ENCODE measurements at places on chromosomes 4 and X. TPM values are rescaled to one million over a fixed set of nuclear protein-coding genes. Genes with fewer than 3 reads are reported as not detected.

GRCh38 chr4:181860157-181860556 lies 383.0 kb upstream of the TENM3 start:
- no peak for DNase-seq

GRCh38 chr4:179624768-179625181 lies 2182.5 kb upstream of the AGA start:
- DNase-seq, result no peak

- no peak for DNase-seq
Measured at GRCh38 chrX:12223650-12224049, 85.4 kb downstream of the FRMPD4 start.

DNA sequence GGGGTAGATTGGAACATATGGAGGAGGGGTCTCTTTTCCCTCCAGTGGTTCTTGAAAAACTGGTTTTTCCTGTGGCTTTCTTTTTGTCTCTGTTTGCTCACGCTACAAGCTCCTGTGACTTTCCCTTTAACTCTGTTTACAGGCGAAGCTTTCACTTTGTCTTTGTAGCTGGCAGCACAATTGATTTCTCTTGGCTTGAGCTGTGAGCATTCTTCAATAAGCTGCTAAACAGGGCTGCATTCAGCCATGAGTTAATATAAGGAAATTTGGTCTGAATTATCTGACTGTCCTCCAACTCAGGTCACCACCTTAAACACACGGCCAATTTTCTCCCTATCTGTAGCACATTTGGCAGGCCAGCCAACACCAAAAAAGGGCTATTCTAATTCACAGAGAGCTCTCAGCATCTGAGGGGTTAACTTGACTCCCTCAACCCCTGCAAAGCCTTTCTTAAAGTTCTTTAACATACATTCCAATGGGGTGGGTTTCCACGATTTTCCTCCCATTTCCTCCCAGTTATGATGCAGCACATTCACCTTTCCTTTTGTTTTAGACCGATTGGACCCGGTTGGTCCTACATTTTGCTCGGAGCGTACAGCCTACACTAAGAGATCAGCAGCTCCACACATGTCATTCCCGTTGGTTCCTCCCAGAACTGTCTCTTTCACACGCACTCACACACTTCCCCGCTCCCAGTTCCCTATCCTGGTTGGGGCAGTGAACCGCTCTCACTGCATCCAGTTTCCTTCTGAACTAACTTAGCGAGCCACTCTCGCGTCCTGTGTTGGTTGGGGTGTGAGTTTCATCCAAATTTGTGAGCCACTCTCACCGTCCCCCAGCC lies 45.4 kb downstream of the UGT2A3 start:
- DNase-seq, result no peak

DNA sequence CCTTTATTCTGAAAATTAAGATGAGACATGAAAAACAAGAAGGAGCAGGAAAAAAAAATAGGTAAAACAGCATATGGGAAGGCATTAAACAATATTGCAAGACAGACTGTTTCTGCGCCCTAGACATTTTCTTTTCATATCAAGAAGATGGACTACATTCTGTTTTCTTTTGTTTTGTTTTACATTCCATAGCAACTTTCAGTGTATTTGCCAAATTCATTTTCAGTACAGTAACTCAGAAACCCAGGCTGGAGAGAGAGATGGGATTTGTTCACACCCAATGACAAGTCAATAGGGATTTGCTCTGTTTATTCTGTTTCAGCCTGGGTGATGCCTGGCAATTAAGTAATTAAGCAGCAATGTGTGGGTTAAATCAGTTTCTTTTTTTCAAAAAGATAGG lies 892.8 kb upstream of the DIAPH2 start:
- no peak for DNase-seq

GRCh38 chrX:115531818-115532403 lies 29.1 kb upstream of the PLS3 start:
- no peak for DNase-seq

DNA sequence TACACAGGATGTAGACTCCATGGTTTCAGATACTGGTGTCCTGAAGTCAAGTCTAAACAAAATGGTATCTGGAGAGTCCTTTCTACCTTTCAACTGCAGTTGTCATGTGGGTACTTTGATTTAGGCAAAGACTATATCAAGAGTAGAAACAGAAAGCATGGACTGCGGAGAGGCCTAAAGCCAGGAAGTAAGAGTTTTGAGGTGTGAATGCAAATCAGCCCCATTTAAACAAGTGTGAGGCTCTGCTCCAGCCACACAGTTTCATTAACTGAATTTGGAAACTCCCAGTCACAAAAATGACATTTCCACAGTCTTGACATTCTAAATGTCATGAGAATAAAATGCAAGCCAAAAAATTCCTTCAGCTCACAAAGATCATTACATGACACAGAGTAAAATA lies 87.2 kb upstream of the MCF2 start:
- DNase-seq, result no peak

- no peak for DNase-seq
Measured at GRCh38 chrX:74788545-74789086, 136.6 kb downstream of the NEXMIF start.

DNA sequence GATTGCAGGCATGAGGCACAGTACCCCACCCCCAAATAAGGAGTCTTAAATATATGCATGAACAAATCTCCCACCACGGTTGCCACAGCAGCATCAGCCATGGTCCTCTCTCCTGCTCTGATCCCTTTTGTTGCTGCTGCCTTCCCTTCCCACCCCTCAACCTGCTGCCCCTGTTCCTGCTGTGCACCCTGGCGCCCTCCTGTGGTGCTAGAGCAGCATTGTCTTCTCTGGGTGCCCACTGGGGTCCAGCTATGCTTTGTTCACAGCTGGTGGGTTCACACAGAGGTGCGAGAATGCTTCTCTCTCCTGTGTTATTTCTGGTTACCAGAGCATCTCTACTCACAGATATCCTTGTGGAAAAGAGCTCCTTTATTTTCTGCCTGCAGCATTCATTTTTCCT lies 116.2 kb downstream of the GATB start:
- no peak for DNase-seq

- DNase-seq, result no peak
Measured at GRCh38 chrX:150446995-150447394, 83.9 kb downstream of the MAMLD1 start.

DNA sequence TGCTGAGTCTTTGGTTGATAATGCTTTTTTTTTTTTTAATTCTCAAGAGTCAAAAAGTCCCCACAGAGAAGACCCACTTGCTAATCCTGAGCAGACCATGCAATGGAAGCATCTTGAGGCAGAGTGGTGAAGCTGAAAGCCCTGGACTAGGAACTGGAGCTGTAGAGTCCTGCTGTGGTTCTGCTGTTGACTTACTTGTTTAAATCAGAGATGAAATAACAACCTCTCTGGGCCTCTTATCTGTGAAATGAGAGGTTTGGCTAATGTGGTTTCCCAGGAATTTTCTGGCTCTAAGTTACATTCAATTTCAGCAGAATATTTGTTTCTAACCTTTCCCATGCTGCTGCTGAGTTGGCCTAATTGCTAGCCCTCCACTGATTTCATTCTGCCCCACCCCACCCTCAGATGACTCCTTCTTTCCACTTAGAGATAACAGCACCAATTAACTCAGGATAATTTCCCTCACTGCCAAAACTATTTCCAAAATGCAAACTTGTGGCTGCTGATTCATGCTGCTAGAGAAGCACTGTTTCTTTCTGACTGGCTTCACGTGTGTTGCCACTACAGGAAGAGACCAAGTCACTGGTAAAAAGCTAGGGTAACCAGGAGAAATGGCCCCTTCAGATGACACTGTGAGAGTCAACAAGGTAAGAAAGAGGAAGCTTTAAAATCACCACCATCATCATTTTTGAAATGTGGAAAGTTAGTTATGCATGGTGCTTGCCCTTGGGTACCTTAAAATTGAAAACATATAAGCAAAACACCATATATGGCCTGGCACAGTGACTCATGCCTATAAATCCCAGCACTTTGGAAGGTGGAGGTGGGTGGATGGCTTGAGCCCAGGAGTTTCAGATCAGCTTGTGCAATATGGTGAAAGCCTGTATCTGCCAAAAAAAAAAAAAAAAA lies 326.4 kb downstream of the DCHS2 start:
- DNase-seq, result no peak

DNA sequence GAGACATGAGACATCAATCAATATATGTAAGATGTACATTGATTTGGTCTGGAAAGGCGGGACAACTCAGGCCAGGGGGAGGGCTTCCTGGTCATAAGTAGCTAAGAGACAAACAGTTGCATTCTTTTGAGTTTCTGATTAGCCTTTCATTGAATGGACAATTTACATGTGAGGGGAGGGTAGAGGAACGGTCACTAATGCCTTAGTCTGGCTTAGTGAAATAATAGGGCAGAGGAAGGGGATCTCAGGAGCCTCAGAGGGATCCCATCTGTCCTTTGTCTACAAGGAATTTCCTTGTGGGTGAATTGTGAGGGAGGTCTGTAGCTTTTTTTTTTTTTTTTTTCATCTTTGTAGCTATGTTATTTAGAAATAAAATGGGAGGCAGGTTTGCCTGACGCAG lies 88.3 kb downstream of the GK start:
- DNase-seq, result no peak

GRCh38 chrX:44974451-44974850 lies 101.5 kb downstream of the KDM6A start:
- DNase-seq, result no peak

DNA sequence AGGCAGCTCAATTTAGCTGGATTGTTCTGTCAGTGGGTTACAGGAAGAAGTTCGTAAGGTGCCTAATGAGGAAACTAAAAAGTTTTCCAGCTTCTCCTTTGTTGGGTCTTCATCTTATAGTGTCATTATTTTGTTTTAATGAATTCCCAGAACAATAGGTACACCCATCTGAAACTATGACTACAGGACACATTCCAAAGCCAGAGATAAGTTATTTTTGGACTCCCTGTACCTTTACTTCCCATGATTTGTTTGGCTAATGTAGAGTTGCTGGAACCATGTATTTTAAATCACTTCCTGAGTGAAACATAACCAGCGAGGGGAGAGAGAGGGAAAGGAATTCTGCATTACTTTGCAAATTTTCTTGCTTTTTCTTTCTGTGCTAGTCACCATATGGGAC lies 114.0 kb downstream of the CLCN5 start:
- no peak for DNase-seq

DNA sequence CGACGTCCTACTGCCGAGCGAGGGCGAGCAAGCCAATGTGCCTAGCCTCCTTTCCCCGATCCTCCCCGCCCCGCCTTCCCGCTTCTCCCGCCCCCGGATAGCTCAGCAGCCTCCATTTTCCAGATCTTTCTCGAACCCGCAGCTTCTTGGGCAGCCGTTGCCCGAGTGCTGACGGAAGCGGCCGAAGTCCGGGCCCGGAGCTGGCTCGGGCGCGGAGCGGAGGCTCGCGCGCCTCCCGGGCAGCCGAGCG lies 172 bp upstream of the HSPA4L start:
- DNase-seq, result peak; percentile 95

- DNase-seq, result no peak
Measured at GRCh38 chrX:151680805-151681204, 14.5 kb upstream of the PRRG3 start.

- peak; percentile 46 for DNase-seq
Measured at GRCh38 chr4:127214016-127214415, 418.7 kb upstream of the INTU start.

- no peak for DNase-seq
Measured at GRCh38 chr4:81860111-81860510, 388.4 kb upstream of the RASGEF1B start.

DNA sequence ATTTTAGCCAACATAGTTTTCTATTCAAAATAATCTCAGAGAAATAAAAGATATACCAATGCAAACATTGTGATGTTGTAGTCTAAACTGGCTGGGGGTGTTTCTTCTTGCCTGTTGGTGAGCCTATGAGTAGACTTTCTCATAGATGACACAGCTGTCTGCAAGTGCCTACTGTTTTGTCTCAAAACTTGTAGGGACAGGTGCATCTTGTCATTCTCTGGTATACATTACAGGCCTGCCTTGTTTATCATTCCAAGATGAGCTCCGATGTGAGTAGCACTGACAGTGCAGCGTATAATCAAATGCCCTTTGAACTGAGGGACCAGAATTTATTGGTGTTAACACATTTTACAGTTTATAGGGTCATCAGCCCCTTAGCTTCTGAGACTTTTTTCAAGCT lies 353.8 kb downstream of the PRDM5 start:
- no peak for DNase-seq

The SPIN4 gene
- 12.3 TPM for total RNA-seq

The TSPAN7 gene
- 35.2 TPM for total RNA-seq

The FAM53A gene
- total RNA-seq, result 1.9 TPM

The HPGD gene
- 9.7 TPM for total RNA-seq

The GSX2 gene
- not detected for total RNA-seq

The DGKK gene
- not detected for total RNA-seq

The BMX gene
- 3.8 TPM for total RNA-seq

The DKK2 gene
- total RNA-seq, result 0.71 TPM
